ENCODE measurements at places on chromosomes 1 and 21.

- DNase-seq: no peak
These were observed 336.7 kb downstream of the DUSP10 start for GRCh38 chr1:221405146-221405545.

DNA sequence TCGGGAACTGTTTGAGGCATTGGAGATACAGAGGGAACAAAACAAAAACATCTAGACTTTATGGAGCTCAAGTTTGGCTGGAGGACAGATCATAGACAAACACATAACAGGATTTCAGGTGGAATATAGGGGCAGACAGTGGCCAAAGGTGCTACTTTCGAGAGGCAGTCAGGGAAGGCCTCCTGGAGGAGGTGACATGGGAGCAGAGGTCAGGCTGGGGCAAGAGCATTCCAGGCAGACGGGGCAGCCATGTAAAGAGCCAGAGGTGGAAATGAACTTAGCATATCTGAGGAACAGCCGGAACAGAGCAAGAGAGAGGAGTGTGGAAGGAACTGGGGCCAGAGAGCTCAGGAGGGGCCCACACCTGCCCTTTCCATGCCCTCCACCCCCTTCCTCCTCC is 122.3 kb downstream of the DMRTB1 start:
- DNase-seq: no peak

GRCh38 chr1:85048296-85049064 is at the start of gene MCOLN3:
TSS of gene MCOLN3 (minus strand) at chr1:85048500. CDS start at chr1:85045360, 3,140 bp downstream.
- DNase-seq: no peak

DNA sequence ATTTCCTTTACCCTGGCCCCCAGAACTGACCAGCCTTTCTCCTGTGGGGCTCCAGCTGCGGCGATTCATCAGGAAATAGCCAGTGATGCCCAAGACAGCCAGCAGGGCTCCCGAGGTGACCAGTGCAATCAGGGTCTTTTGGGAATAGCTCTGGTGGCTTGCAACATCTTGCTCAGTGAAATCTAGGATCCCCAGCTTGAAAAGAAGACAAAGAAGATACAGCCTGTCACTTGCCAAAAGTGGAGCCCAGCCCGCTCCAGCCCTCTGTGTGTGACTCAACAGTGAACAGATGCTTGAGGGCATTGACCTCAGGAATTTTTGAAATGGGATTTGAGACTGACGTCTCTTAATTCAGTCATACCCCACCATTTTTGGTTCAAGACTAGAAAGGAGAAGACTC is 22.3 kb downstream of the CD34 start:
- no peak for DNase-seq

GRCh38 chr1:223133306-223133823 is 9.7 kb downstream of the TLR5 start:
- DNase-seq: no peak

DNA sequence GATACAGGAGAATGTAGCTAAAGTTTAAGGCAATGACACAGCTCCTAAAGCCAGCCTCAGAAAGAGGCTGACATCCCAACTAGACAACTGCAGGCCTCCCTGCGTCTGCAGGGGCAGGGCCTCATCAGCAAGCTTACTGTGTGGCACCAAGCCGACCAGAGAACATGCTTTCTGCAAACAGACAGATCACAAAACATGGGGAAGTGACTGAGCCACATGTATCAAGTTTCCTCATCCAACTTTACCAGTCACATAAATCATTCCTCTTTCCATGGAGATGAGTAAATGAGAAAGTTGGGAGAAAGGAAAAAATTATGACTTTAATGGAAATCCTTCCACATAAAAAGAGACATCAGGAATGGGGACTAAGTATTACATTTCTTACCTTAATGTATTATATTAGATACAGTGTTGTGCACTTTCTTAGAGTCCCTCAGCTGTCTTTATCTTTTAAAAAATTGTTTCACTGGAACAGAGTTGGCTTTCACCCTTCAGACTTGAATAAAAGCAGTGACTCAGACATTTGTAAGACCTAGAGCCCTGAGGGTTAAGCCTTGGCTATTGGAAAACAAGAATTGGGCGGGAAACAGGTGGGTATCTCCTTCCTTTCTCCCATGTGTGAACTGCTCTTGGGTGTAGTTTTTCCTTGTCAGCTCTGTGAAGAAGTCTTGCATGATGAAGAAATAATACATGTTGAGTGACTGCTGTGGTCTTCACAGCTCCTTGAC is 305.7 kb upstream of the SNX7 start:
- no peak for DNase-seq

DNA sequence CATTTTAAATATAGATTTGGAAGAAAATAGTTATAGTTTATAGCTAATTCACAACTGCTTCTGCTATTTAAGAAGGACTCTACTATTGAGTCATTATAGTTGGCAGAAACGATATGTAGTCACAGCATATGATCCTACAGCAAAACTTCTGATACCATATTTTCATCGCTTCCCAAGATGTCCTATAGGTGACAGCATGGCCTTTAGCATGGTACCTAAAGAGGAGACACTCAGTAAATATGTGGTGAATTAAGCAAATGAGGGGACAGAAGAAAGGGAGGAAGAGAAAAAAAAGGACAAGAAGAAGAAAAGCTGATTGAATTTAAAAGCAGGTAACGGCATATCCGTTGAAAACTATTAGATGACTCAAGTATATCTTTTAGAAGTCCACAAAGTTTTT is 77.2 kb downstream of the PTGER3 start:
- DNase-seq: no peak

DNA sequence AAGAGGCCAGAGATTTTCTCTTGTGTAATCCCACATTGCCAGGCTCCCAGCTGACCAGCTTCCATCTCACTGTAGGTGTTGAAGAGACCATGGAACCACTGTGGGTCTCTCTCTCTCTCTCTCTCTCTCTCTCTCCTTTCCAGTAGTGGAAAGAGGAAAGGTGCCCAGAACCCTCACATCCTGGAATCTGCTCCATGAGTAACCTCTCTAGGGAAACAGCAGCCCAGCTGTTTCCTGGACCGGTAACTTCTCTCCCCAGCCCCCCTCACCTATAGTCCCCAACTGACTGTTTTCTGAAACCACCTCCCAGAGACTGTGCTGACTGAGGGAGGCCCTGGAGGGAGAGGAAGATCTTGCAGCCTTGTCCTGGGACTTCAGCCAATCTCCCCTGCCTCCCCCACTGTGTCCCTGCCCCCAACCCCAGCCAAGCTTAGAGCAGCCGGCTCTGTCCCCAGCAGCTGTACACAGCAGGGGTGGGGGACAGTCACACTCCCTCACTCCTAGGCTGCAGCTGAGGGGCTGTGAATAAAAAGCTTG is 20.6 kb upstream of the SLC45A3 start:
- peak; percentile 47 for DNase-seq

DNA sequence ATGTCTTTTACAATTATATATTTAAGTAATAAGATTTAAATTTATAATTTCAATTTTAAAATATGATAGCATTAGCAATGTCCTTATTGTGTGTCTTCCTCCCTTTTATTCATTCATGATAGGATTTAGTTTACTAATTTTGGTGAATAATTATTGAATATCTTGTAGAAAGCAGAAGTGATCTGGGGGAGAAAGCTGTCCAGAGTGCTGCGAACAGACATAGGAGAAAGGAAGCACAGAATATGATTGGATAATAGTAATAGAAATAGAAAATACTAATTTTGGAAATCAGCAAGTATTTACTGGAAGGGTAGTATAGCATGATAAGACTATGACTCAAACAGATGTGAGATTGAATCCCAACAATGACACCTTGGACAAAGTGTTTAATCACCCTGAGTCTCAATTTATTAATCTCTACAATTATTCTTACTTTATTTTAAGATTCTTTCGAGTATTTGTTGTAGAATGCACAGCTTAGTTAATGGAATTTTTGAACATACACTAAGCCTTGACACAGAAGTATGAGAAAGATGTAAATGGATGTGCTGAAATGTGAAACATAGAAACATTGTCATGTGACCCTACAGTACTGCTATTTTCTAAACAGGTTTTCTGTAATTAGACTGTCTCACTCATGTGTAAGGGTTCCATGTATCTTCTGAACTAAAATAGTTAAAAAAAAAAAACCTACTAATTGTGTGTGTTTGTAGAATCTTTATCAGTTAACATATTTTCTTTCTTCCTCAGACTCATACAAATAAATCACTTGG is 7.9 kb downstream of the SH3GLB1 start:
- DNase-seq: no peak

GRCh38 chr1:5513179-5513578 is 479.0 kb downstream of the NPHP4 start:
- DNase-seq: no peak

DNA sequence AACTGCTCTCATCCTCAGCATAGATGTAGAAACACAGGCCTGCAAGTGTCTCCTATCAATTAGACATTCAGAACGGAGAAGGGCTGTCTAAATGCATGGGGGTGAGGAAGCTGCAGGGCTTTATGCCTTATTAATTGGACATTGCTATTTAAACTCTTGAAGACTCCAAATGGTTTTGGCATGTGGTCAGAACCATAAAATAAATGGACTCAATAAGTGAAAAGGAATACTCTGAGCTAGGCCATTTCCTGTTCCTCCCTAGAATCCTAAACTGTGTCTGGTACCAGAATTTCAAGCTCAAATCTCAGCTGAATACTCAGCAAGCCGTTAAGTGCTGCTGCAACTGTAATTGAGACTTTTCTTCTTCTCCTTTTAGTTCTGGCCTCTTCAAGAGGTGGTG is 80.4 kb upstream of the C1orf87 start:
- peak; percentile 36 for DNase-seq

- no peak for DNase-seq
These were observed 1.8 kb downstream of the NPPA start for GRCh38 chr1:11845641-11846335.

DNA sequence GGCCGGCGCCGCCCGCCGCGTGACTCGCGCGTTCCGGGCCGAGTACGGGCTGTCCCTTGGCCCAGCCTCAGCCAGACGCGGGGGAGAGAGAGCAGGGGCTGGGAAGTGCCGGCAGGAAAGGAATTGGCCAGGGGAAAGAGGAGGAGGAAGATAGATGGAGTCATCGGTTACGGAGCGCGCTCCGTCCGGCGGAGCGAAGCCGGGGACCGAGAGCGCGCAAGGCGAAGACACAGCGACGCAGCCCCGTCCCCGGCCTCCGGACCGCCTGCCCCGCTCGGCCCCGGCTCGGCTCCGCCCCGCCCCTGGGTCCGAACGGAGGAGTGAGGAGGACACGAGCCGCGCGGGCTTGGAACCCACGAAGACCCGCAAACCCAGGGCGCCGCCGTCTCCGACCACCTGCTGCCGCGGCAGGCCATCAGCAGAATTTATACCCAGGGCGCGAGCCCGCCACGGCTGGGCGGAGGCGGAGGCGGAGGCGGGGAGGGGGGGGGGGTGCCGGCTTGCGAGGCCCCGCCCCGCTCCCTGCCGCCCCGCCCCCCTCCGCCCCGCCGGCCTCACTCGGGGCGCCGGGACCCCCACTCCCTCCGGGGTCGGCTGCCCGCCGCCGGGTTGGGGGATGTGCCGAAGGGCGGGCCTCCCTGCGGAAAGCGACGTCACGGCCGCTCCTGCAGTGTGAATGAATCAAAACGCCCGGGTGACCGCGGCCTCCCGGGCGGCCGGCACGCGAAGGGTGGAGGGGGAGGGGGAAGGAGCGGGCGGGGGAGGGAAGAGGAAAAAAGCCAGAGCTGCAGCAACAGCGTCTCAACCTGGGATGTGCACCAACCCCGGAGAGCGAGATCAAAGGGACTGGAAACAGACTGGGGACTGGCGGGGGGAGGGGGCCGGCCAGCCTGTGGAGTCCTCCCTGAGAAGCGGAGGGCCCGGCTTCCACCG is at the start of gene LHX4:
Gene LHX4 (plus strand): TSS at position 782 of the 933 bp plus-strand sequence. CDS start 266 bp downstream, outside the sequence.
- no peak for DNase-seq

DNA sequence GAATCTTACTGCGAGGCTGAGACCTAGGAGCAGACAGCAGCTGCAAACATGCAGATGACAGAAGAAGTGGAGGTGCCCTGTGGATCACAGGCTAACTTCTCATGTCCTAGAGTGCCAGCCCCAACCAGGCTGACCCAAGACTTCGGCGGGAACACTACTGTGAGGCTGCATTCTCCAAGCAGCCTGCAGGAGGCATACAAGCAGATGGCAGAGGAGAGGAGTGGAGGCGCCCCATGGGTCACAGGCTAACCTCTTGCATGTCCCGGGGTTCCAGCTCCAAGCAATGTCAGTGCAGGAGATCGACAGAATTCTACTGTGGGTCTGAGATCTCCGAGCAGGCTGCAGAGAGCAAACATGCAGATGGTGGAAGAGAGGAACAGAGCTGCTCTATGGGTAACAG is 98.1 kb upstream of the ZNF678 start:
- no peak for DNase-seq

- no peak for DNase-seq
These were observed 201.2 kb upstream of the PTGFR start for GRCh38 chr1:78289603-78290002.

- no peak for DNase-seq
These were observed 95.8 kb downstream of the VWA5B1 start for GRCh38 chr1:20386323-20387081.

- no peak for DNase-seq
These were observed 516.9 kb downstream of the ADGRL2 start for GRCh38 chr1:82317671-82318070.

GRCh38 chr1:106022312-106022902 is 1034.1 kb upstream of the PRMT6 start:
- no peak for DNase-seq

GRCh38 chr1:117698398-117699160 is 92.7 kb downstream of the TENT5C start:
- no peak for DNase-seq

- DNase-seq: peak; percentile 50
These were observed at the start of gene ATP13A2 for GRCh38 chr1:17011439-17012307. TSS of gene ATP13A2 (minus strand) at chr1:17011928. CDS start at chr1:17011738, 190 bp downstream.

DNA sequence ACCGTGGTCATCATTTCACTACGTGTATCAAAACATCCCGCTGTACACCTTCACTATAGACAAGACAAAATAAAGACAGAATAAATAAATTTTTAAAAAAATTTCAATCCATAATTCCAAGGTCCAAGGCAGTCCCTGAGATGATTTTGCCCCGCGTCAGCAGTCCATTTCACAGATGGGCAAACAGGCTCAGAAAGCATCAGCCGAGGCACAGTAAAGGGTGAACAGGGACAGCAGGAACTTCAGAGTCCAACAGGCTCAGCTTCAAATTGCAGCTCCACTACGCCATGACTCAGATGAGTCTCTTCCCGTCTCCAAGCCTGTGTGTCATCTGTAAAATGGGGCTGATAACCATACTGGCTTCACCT is 15.0 kb downstream of the MATN1 start:
- DNase-seq: no peak

DNA sequence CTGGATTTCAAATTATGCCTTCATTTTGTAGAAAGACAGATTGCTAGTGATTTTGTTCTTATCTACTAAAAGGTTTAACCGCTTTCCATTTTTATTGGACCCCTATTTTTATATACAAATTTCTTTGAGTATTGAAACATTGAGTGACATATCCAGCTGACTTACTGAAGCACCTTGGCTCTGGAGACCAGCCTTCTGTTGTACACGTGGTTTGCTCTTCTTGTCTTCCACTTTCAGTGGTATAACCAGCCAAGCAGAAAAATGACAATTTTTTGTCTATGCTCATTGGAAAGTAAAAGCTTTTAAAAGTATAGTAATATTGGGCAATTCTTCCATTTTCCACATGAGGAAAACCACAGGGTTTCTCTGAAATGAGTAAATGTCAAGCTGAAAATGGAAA is 4.4 kb downstream of the F13B start:
- no peak for DNase-seq

- DNase-seq: no peak
These were observed 184.4 kb downstream of the FCRL5 start for GRCh38 chr1:157367870-157368269.
